ENCODE measurements at places on chromosomes 7 and 10. TPM values are rescaled to one million over a fixed set of nuclear protein-coding genes. Genes with fewer than 3 reads are reported as not detected.

DNA sequence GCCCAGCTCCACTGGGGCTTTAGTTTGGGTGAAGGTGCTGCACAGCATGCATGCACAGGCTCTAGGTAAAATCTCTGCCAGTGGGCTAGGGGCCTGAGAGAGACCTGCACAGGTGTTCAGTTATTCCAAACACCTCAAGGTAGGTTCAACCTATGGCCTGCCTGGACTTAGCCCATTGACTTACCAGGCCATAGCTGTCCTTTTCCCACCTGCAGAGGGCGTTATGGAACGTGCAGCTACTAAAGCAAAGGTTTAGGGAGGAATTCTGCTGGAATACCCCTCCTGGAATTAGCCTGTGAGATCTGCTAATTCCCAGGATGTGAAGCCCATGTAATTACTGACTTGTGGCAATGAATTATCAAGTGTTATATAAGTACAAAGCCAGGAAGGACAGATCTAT is 3.6 kb downstream of the VWC2 start:
- DNase-seq, result peak; percentile 88

DNA sequence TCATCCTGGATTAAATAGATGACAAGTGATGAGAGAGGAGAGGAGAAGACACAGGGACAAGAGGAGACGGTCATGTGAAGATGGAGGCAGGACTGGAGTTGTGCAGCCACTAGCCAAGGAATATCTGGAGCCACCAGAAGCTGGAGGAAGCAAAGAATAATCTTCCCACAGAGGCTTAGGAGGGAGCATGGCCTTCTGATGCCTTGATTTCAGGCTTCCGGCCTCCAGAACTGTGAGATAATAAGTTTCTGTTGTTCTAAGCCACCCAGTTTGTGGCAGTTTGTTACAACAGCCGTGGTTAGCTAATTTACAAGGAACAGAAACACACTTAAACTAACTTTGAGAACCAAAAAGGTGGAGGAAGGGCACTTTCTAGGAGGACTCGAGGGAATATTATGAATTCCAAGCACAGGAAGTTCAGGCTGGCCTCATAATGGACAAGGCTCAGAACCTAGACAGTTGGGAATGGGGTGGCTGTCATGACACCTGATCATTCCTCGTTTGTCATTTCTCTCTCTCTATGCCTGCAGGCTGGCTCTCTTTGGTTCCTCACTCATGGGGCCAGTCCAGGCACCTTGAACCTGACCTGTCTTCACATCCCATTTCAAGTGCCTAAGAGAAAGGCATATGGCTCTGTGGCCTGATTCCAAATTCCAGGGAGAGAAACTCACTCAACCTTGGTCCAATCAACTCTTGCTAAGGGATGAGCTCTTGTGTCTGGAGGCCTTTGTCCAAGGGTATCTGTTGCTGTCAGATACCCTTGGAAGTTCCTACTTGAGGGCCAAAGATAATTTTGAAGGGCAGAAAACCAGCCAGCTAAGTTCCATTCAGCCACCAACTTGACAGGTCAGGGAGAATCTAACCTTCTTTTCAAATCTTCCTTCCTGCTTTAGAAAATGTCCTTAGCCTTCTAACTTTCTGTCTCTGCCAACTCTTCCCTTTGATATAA is 33.5 kb upstream of the PDZD8 start:
- DNase-seq, result no peak

DNA sequence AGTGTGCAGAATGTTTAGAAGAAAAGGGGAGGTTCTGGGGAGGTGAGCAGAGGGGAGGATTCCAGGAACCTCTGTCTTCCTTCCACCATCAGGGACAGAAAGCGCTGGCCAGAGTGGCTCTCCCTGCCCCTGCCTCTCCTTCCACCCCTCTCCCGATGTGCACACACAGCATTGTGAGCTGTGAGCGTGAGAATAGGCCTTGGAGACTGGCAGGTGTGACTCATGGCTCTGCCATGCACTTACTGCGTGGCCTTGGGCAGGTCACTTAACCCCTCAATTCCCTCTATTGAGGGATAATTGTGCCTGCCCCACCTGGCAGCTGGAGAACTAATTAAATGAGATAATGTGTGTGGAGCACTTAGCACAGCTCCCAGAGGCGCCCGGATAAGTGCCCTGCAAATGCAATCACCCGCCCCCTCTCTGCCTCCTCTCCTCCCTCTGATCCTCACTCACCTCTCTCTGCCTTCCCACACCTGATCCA is 115.4 kb downstream of the ZMIZ1 start:
- DNase-seq, result no peak

GRCh38 chr10:16996530-16996964 is 133.1 kb downstream of the CUBN start:
- no peak for DNase-seq

Gene SAMD9L
- total RNA-seq, result not detected

DNA sequence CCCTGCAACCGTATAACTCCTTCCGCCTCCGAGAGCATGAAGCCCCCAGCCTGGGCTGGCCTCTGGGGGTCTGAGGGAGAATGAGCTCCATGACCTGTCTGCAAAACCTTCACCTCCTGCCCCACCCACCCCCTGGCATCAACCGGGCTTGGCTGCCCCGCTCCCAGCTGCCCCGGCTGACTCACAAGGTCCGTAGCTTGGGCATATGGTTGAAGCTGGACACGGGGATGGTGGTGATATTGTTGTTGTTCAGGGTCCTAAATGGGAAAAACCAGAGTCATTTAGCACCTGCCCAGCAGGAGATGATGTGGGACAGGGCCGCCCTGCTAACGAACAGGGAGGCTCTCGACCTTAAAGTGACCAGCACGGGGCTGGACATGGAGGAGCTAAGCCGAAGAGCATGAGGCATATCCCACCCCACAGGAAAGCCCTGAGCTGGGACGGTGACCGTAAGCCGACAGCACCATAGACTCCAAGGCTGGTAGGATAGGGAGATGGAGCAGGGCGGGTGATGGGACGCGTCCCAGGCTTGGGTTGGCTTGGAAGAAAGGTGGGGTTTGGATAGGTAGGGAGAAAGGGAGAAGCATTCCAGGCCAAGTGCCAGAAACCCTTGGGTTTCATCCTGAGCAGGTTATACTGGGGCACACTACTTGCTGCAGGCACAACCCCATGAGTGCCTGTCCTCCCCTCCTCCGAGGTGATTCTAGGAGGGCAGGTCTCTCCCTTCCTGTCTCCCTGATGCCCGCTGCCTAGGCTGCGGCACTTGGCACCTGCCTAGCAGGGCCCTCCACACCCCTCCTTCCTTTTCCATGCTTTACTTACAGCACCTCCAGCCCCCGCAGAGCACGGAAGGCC is 121.5 kb downstream of the SLIT1 start:
- no peak for DNase-seq

Gene POM121
- total RNA-seq, result 39.8 TPM

DNA sequence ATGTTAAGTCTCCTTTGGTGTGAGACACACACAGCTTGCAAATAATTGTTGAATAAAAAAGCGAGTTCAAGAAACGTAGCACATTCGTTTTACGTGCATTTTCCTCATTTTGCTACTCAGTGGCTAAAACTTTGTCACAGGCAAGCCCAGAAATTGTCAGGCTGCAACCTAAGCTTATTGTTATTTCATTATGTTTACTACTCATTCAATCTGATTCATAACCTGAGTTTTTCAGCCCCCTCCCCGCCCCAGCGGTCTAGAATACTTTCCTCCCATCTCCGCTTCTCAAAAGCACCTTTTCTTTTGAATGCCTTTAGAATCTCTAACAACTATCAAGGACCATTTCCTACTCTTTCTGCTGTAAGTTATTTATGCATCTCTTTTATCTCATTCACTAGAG is 1.1 kb downstream of the FAM133B start:
- no peak for DNase-seq

- peak; percentile 74 for DNase-seq
Observed at GRCh38 chr7:102077081-102077480, 209.6 kb upstream of the SH2B2 start.

Gene RBP3
- total RNA-seq, result not detected

GRCh38 chr7:26777385-26777784 is 87.0 kb downstream of the SKAP2 start:
- DNase-seq, result peak; percentile 24

DNA sequence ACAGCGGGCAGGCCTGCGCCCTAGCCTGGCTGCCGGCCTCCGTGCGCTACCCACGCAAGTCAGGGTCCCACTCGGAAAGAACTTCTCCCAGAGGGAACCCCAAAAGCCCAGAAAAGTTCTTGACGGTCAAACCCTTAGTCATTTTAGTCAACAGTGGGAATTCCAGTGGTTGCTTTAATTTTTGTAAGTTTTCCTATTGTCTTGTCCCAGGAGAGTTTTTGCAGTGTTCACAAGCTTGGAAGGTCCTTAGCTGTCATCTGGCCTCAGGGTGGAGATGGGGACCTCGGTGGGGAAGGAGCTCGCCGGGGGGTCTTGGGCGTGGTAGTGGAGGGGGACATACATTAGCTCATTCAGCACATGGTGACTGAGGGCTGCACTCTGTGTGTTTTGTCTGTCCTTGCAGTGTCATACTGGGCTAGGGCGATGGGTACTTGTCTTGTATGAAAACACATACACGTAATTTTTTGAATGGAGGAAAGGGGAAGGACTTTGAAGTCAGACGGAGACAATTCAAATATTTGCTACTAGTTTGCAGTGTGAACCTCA is 736 bp downstream of the MINDY4 start:
- DNase-seq, result no peak

DNA sequence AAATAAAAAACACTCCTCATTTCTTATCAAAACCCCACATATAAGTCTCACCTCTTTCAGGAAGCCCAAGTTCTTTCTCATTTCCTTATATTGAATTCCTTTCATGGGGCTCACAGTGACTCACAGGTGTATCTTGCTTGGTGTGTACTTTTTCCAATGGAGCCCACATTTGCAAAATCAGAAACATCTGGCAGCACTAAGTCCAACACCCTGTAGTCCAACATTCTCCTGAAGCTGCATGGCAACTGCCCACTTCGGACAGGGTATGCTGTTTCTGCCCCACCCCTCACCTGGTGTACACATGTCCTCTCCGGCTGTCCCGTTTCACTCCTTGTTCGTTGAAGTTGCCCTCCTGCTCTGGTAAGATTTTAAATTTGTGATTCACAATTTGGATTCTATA is 544.1 kb downstream of the SORCS3 start:
- DNase-seq, result no peak

DNA sequence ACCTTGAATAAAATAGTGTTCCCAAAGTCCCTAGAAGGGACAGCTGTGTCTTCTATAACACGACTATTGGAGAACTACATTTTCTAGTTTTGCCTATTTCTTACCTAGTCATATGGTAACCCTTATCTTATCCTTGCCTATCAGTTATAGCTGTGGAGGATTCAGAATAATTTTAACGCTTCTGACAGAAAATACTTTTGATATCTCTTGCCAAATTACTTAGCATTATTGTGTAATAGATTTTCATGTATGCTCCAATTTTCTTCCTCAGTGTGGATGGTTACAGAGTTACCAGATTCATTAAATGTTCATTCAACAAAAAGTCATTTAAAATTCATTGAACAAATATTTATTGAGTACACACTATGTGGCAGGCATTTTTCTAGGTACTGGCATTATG is 34.6 kb upstream of the LSM8 start:
- DNase-seq, result no peak

DNA sequence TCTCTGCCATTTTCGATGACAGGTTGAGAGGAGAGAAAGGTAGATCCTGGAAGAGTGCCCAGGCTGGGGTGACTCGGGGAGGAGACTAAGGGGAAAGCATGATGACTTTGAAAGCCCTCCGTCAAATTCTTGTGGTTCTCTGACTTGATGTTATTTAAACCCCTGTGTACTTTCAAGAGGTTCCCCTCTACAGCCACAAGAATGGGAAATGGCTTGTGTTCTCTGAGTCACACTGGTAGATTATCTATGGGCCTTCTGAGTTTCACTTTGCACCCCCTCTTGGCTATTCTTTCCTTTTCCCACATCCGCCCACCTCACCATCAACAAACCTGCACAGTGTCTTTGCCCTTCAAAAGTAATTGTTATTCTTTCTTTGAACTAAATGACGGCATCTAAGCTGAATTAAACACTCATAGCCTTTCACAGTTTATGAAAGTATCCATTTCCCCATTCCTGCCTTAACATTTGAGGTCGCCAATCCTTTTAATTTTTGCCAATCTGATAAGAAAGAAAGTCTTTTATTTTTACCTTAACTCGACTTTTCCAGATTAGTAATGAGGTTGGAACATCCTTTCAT is 24.1 kb downstream of the PRF1 start:
- no peak for DNase-seq

Gene THAP5
- 32.3 TPM for total RNA-seq

Gene IKZF1
- 1.8 TPM for total RNA-seq

- no peak for DNase-seq
Observed at GRCh38 chr7:47322731-47323130, 259.2 kb downstream of the TNS3 start.

DNA sequence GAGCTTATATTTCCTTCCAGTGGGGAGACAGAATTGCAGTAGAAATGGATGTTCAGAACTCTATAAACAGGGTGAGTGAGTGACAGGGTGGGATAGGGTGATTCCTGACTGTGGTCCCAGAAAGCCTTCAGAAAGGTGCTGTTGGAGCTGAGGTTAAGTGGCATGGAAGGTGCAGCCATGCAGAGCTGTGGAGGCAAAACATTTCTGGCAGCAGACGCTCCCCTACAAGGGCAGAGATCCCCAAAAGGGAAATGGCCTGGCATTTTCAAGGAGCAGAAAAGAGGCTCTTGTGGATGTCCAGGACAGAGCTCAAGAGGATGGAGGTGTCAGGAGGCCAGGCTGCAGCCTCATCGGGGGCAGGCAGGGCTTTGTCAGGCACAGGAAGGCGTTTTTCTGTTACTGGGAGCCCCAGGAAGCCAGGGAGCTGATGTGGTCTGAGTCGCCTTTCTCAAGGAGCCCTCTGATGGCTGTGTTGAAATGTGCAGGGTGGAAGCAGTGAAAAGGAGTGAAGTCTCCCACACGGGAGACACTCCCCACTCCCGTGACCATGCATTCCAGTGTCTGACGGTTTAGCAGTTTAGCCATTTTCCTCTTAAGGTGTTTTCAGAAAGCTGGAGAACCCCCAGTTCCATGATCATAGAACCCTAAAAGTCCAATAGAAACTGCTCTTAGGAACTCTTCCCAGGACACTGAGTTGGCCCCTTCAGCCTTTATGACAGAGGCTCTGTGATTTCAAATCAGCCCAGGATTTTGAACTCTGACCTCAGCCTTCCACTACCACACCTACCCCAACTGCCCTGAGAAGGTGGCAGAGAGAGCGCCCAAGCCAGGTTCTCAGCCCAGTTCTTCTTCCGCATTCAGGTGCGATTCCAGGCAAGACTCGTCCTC is 96.2 kb downstream of the C10orf105 start:
- DNase-seq, result peak; percentile 70

DNA sequence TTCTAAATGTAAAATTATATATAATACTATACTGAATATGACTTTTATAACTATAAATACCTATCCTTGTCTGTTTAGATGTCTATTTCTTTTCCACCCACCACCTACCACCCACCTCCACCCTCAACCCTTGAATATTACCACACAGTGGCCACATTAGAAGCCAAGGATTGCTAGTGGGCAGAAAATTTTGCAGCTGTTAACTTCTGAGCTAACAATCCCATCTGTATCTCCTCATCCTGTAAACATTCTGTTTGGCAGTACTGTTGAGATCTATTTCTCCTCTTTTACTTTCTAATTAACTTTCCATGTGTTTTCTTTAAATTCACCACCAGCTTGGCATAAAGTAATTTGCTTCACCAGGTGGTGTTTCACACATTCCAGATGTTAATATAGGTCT is 281.1 kb upstream of the BMPER start:
- DNase-seq, result no peak

- no peak for DNase-seq
Observed at GRCh38 chr10:58240531-58240930, 27.2 kb downstream of the IPMK start.

Measured in GM23338 (cell line).